ENCODE measurements at places on chromosomes 4 and X.

DNA sequence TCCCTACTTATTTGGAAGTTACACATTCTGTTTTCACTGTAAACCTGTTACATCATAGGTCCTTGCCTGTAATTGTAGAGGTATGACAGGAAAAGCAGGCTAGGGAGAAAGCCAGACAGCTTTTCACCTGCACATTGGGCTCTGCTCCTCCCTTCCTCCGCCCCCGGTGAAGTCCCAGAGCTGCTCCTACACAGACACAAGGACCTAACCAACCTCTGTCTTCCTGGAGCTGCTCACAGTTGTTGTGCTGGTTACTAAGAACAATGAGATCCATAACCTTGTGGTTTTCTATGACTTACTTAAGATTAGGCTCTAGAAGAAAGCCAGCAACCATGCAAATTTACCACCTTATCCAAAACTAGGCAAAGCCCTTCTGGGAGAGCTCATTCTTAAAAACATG lies 40.0 kb downstream of the MOSPD2 start:
- no peak for DNase-seq

- DNase-seq, result no peak
These were observed 148.9 kb downstream of the MAML3 start for GRCh38 chr4:140004922-140005627.

DNA sequence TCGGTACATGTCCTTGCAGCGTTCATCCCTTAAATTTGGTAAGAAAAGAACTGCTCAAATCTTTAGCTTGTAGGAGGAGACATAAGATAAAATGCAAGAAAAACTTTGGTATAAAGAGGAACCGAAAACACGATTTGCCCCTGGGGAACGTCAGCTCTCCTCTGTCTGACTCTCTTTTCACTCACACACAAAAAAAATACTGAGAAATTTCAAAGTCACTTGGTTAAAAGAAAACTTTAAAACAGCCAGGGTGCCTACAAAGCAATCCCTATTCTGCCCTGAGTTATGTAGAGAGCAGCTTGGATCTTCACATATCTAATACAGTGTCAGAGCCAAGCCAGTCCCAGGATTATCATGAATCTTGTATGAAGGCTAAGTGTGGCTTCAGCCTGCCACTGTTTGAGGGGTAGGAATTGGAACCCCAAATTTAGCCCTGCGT lies 248.5 kb upstream of the CXXC4 start:
- no peak for DNase-seq

DNA sequence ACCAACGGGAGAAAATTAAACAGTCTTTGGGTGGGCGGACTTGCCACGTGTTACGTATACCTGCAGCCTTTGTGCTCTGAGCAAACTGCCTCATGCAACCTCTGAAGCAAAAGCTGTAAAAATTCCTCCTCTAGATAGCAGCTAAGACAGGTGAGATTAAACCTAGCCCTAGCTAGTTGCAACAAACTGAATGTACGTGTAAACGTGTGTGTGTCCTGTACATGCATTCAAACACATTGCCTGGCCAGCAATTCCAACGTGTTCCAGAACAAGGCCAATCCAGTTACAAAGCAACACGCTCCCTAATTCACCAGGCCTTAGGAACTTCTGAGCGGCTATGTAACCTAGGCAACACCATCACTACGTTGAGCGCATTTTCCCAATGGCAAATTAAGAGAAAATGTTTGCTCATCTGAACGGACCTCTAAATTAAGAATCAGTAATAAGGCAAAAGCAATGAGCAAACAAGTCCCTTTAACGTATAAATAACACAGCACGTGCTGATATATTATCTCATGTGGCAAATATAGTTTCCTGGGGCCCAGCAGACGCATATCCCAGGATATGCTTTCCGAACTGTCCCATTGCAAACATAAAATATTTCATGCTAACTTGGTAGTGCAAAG lies 792 bp downstream of the PPID start:
- no peak for DNase-seq

DNA sequence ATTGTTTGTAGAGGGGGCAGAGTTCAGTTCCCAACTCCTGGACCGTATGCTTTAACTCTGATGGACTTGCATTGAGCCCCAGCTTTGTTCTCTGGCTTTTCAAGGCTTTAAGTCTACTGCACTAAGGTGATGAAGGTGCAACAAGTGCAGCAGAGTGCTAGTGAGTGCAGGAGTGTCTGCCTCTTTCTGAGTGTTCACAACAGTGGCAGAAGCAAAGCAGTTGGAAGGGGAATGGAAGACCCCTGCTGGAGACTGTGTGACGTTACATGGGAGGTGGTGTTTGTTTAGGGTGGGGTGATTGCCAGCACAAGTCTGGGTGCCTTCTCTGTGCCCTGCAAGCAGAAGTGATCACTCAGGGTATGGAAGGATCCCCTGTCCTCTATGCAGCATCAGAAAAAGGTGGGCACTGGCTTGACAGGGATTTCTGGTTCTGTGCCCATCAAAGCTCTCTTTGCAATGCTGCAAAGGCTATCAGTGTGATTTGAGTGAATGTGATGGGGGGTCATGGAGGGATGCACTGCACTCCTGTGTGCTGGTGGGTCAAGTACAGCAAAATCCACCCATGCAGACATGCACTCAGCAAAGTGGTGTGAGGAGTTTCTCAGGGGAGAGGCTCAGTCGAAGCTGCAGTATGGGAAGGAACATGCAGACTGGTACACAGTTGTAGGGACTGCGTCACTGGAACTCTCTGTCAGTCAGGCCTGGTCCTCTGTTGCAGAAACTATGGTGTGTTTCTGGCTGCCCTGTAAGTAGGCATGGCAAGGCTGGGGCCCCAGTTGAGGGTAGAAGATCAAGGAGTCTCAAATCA lies 70.9 kb upstream of the UGT2B7 start:
- DNase-seq, result no peak

DNA sequence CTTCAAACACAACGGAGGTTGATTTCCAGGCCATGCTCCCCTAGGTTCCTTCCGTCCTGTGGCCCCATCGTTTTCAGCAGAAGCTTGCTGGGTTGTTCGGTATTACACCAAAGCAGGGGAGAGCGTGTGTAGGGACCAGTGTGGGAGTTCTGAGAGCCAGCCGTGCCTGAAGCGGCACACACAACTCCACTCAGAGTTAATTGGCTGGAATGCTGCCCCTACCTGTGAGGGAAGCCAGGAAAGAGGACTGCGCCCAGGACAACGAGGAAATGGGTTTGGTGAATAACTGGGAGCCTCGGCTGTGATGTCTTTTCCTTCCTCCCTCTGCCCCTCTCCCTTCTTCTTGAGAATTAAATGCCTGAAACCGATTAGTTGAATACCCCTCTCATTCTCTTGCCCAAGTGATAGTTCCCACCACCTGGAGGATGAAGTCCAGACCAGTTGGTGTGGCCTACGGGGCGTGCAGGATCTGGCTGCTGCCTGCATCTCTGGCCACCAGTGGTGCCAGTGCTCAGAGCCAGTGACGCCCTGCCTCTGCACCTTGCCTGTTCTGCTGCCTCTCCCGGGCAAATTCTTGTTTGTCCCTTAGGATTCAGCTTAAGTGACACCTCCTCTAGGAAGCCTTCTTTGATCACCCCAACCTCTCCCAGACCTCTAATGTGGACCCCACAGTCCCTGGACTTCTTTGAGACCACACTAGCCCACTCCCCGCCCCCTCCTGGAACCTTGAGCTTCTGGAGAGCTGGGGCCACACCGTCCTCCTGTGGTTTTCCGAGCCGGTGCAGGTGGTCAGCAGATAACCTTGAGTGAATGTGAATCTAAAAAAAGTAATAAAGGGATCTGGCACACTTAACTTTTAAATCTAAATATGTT lies 33.6 kb downstream of the TBC1D14 start:
- no peak for DNase-seq

DNA sequence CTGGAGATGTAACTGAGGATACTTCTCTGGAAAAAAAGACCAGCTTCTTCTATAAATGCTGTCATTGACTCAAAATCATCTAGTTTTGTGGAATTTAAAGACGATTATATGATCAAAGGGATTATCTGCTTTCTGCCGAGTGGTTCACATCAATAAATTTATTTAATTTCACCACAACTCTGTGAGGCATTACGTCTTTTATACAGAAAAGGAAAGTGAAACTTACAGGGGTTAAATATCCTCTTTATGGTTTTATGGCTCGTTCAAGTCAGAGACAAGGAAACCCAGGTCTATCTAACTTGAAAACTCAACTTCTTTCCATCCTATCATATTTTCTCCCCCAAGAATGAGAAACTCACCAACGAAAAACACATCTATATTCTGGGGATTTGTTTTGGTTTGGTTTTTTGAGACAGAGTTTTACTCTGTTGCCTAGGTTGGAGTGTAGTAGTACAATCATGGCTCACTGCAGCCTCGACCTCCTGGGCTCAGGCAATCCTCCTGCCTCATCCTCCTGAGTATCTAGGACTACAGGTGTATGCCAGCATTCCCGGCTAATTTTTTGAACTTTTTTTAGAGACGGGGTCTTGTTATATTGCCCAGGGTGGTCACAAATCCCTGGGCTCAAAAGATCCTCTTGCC lies 377.9 kb upstream of the EMCN start:
- no peak for DNase-seq

- no peak for DNase-seq
These were observed 25.3 kb downstream of the STIM2 start for GRCh38 chr4:26885912-26886274.

- DNase-seq, result no peak
These were observed 94.0 kb upstream of the ATP8A1 start for GRCh38 chr4:42750856-42751255.

- no peak for DNase-seq
These were observed 207.1 kb downstream of the ZNF330 start for GRCh38 chr4:141427726-141428296.

DNA sequence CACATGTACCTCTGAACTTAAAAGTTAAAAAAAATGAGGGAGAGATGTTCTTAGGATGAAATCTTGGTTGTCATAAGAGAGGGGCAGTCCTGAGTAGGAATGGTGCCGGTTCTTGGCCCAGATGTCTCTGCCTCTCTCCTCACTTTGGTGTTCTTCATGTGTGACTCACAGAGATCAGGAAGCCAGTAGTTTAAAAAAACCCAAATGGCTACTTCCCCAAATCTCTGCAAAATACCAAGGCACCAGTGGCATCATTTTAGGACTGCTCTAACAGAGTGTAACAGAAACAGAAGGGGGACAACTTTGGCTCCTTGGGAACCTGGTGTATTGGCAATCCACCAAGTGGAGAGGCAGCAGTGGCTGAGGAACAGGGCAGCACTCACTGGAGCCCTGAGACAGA lies 116.8 kb downstream of the SCD5 start:
- no peak for DNase-seq

- DNase-seq, result no peak
These were observed 60.6 kb upstream of the GABRA2 start for GRCh38 chr4:46450556-46450955.

DNA sequence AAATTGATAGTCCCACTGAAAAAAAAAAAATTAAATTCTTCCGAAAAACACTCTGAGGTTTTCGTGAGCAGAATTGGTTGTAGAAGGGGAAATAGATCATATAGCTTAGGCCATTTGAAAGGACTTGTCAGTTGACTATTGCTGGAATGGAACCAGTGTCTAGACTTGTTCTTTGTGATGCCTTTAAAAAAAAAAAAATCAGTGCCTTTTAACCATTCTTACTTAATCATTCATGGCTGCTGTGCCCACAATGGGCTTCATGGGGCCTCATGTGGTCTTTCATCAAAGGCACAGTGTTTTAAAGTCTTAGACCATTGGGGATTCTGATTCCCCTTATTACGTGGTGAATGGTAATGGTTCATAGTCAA lies 139.3 kb downstream of the AFF1 start:
- DNase-seq, result no peak

Measured in osteocyte (in vitro differentiated cells).